Activated CD8-positive, alpha-beta memory T cell treated with anti-CD3 and anti-CD28 coated beads for 4 hours (primary cell): ENCODE measurements at places on chromosomes 1 and 21.

- no peak for DNase-seq
Observed at GRCh38 chr1:2115702-2116341, 65.6 kb downstream of the PRKCZ start.

- no peak for DNase-seq
Observed at GRCh38 chr1:182430263-182431068, 19.5 kb upstream of the RGSL1 start.

GRCh38 chr21:14955936-14956520, 108.8 kb downstream of the NRIP1 start:
- DNase-seq, result no peak

DNA sequence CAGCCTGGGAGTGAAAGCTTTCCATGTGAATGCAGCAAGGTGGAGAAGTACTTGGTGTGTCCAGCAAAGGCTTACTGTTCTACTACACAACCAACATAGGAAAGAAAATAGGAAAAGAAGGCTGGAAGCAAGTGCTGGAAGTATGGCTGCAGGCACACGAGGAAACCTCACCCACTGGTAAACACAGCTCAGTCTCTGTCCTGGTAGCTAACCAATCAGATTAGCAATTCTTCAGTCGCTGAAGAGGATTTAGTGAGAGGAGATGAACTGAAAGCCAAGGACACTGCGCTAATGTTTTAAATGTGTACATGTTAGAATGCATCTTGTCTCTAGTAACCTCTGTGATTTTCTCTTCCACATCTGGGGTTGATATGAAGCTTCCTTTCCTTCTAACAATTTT, 36.2 kb upstream of the CACHD1 start:
- no peak for DNase-seq

- DNase-seq, result no peak
Observed at GRCh38 chr1:17764591-17764990, 9.5 kb downstream of the ACTL8 start.

DNA sequence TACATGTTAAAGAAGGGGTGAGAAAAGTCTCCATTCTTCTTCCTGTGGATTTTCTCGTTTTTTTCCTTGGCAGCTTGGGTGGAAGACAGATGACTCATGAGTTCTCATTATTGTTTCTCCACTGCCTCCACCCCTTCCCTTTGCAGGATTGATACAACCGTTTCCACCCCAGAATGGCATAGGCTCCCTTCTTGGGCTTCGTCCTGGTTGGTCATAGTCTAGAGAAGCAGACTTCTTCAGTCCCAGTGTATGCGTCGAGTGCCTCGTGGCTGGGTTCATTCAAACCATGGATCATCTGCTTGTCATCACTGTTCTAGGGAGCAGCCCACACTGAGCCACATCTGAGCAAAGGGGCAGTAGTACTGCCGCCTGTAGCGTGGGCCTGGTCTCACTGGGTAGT, 13.7 kb downstream of the PTGFRN start:
- DNase-seq, result no peak

DNA sequence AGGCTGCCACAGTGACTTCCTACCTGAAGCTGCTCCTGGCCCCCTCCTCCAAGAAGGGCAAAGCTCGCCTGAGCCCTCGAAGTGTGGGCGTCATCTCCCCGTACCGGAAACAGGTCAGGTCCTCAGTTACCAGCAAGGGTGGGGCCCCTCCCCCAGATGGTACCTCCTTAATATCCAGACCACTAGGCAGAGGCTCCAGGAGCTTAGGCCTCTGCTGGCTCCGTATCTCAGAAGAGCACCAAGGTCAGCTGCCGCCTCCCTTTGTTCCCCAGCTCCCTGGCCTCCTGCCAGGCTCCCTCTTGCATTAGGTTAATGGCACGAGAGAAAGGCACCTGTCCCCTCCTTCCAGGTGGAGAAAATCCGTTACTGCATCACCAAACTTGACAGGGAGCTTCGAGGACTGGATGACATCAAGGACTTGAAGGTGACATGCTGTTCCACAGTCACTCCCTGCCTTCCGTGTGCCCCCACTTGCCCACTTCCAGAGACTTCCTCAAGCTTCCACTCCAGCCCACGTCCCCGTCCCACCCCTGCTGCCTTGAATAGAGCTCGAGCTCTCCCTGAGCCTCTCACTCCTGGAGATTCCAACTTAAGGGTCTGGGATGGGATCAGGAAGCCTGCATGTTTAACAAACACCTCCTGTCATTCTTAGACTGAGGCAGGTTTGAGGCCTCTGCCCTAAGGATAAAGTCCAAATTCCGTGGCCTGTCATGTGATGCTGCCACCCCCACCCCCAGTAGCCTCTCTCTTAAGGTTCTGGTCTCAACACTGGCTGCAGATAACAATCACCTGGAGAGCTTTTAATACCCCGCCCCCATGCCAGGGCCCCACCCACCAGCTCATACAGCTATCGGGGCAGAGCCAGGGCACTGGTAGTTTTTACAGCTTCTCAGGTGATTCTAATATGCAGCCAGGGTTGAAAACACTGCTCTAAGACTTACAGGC, 8.3 kb downstream of the RHOC start:
- DNase-seq, result no peak

- no peak for DNase-seq
Observed at GRCh38 chr1:153790313-153790965, 15.2 kb downstream of the SLC27A3 start.

- DNase-seq, result no peak
Observed at GRCh38 chr21:45167796-45168222, 93.4 kb downstream of the ADARB1 start.

- no peak for DNase-seq
Observed at GRCh38 chr1:55322842-55323241, 107.7 kb upstream of the USP24 start.

- DNase-seq, result no peak
Observed at GRCh38 chr1:231750818-231751362, 124.3 kb downstream of the DISC1 start.

DNA sequence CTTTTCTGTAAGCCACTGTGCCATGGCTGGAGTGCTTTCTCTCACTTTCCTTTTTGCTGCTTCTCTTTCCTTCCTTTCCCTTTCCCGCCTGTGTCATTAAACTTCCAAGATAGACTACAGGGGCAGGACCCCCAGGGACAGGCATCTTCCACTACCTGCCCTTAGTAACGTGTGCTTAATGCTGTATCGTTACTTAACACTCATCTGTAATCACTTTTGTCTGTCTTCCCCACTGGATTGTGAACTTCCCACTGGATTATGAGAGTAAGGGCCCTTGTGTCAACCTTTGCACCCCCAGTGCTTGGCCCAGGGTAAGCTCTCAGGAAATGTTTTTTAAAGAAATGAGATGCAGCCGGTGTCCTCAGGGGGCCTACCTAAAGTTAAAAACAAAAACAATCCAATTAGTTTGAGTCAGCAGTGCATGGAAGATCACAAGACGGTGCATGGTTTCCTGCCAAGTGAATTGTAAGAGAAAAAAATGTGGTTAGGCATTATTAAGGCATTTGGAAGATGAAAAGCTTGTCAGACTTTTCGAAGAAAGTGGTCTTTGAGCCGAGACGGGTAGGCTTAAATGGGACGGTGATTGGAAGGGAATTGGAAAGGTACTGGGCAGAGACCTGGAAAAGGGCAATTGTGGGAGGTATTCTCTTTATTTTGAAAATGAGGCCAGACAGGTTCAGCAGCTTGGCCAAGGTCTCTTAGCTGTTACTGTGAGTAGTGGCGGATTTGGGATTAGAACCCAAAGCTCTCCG, 958 bp downstream of the LYPLAL1 start:
- DNase-seq, result no peak

- DNase-seq, result no peak
Observed at GRCh38 chr21:38236232-38236631, 20.6 kb upstream of the KCNJ15 start.

- DNase-seq, result no peak
Observed at GRCh38 chr1:246351721-246352120, 155.4 kb downstream of the SMYD3 start.

DNA sequence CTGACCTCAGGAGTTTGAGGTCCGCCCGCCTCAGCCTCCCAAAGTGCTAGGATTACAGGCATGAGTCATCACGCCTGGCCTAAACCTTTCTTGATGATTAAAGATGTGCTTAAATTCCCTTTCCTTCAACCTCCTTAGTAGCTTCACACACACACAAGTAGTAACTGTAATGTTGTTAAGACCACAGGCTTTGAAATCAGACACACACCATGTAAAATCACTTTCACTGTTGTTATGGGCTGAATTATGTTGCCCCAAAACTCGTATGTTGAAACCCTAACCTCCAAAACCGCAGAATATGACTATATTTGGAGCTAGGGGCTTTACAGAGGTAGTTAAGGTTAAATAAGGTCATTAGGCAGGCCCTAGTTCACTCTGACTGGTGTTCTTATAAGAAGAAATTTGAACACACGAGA, 180.2 kb downstream of the NR5A2 start:
- DNase-seq, result no peak

GRCh38 chr1:111733992-111734341, 5.2 kb downstream of the INKA2 start:
- no peak for DNase-seq

GRCh38 chr1:225539069-225539468, 111.2 kb upstream of the LBR start:
- DNase-seq, result no peak

DNA sequence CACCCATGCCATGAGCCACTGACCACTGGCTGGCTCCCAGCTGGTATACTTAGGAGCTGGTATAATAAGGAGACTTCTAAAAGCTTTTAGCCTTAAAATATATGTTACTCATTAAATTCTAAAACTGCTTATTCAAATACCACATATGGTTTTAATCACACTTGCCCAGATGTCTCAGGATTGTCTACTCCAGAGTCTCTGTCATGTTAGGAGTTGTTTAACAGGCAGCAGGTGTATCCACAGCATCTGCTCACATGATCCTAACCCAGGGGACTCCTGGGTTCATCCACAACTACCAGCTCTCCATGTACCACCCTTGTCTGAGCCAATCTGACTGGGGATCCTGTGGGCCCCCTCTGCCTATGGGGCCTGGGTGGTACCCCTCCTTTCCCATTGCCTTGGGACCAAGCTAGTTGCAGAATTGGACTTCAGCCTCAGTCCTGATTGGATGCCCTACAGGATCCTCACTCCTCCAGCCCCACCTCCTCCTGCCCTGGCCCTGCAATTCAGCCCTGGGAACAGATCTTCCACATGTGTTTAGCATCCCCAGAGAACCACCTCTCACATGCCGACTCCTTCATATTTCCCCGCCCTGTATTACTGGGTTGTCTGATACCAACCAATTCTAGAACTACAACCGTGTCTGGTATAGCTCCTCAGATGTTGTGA, 61.3 kb downstream of the BCAR3 start:
- no peak for DNase-seq

DNA sequence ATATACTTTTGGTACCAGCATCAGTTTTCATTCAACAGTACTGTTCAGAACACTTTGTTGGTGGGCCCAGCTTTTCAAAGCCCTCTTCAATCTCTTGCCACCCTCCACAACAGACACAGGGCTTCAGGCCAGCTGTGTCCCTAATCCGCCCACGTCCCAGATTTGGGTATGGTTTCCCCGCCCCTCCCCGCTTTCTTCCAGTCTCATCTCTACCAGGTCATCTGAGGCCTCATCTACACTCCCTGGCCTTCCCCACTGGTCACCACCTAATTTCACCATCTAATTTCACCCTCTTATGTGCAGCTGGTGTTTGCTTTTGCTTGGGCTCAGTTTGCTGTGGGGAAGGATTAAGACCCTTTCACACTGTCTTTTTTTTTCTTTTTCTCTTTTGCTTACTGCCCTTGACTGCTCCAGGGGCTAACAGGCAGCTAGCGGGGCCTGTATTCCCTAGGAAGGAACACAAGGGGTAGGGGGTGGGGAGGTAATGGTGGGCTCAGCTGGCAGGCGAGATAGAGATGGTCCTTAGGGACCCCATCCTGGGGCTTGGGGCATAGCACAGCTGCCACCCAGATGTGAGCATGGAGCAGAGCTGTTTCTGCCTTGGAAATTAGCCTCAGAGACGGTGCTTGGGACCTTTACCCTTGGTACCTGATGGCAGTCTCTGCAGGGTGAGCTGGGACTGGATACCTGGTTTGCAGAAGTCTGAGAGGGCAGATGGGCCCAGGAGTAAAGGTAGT, 3.8 kb upstream of the EPB41 start:
- DNase-seq, result no peak

- DNase-seq, result no peak
Observed at GRCh38 chr1:51968632-51969031, 21.9 kb downstream of the RAB3B start.

GRCh38 chr21:39923476-39923875, 56.2 kb downstream of the PCP4 start:
- DNase-seq, result no peak

DNA sequence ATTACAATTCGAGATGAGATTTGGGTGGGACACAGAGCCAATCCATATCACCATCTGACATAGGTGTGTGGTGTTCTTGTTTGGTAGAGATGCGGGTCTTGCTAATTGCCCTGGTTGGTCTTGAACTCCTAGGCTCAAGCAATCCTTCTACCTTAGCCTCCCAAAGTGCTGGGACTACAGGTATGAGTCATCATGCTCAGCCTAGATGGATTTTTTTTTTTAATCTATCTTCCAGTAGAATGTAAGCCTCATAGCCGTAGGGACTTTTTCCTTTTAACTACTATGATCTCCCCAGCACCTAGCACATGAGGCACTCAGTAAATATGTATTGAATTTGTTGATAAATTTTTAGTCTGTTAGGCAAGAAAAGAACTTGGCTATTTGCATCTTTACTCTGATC, 94.6 kb upstream of the TENT5C start:
- no peak for DNase-seq

DNA sequence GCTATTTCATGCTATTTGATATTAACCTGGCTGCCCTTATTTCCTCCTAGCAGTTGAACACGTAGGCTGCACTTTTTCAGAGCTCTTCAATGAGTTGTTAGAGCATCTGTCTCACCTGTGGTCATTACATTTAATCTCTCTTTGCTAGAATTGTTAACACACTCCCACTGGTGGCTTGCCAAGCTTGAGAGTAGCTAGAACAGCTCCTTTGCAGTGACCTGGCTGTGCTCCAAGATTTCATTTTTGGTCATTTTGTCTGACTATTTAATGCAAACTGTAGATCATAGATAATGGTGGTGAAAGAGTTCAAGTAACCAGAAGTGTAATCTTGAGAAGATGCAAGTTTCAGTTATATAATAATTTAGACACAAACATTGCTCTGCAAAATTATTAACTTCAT, 105.6 kb downstream of the LRRC7 start:
- no peak for DNase-seq

DNA sequence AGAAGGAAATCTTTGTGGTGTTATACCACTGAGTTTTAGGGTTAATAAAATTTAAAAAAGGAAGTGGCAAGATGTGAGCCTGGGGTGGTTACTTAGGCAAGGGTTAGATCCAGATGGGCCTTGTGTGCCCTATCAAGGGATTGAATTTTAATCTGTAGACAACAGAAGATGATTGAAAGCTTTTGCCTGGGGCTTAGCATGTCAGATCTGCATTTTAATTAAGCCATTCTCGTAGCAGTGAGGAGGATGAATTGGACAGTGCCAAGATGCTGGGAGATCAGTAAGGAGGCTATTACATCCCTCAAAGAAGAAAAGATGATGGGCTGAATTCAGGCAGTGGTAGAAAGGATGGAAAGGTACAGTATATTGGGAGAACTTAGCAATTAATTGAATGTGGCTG, 42.3 kb downstream of the HMGB4 start:
- DNase-seq, result no peak
